ENCODE measurements at places on chromosomes 13 and 19.

DNA sequence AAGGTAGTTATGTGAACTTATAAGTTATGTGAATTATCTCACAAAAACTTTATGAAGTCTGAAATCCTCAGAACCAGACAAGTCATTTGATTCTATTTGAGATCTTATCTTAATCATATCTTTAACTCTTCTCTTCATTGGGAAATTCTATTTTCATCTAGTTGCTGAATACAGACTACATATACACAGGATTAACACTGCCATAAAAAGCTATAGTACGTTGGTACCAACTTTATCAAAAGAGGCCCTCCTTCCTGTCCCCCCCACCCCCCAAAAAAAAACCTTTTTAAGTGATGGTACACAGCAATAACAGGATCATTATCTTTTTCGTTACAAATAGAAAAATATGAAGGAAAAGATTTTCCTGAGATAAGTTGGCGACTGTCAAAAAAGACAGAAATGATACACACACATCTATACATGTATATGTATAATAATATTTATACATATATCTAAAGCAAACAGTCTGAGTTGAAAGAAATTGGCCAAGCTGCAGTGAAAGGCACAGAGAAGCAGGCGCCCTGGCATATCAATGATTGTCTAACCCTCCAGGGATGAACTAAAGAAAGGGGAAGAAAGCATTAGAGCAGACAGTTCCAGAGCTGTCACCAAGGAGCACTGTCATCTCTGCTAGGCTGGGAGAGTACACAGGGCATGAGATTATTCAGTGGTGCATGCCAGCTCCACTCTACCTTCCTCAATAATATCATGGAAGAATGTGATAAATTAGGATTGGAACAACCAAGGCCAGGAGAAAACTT is 116.7 kb downstream of the KLF12 start:
- DNase-seq: no peak

GRCh38 chr19:47372603-47373002 is 23.5 kb downstream of the DHX34 start:
- DNase-seq: no peak

DNA sequence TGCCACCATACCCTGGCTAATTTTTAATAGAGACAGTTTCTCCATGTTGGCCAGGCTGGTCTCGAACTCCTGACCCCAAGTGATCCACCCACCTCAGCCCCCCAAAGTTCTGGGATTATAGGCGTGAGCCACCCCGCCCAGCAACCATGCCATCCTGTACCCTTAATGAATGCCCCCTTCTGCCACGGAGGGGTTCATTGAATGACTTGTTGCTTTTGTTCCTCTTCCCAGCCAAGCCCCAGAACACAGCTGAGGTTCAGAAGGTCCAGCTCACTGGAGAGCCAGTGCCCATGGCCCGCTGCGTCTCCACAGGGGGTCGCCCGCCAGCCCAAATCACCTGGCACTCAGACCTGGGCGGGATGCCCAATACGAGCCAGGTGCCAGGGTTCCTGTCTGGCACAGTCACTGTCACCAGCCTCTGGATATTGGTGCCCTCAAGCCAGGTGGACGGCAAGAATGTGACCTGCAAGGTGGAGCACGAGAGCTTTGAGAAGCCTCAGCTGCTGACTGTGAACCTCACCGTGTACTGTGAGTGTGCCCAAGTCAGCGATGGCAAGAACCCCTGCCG is 6.0 kb downstream of the PVR start:
- no peak for DNase-seq

DNA sequence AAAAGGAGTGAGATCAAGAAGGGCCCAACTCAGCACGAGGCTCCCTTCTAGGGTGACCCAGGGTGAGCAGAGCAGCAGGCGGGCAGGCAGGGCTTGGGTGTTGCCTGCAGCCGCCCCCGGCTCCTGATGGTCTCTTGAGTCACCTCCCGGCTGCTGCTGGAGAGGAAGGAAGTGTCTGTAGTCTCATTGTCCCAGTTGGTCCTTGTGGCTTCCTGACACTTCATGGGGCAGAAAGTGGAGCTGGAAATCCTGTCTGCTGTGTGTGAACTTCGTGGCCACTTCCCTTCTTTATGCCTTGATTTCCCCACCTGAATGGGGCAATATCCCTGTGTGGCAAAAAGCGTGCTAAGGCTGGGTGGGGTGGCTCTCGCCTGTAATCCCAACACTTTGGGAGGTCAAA is 2.5 kb downstream of the MAP1S start:
- no peak for DNase-seq

- DNase-seq: no peak
These were observed 13.2 kb downstream of the MEX3D start for GRCh38 chr19:1554968-1555367.

DNA sequence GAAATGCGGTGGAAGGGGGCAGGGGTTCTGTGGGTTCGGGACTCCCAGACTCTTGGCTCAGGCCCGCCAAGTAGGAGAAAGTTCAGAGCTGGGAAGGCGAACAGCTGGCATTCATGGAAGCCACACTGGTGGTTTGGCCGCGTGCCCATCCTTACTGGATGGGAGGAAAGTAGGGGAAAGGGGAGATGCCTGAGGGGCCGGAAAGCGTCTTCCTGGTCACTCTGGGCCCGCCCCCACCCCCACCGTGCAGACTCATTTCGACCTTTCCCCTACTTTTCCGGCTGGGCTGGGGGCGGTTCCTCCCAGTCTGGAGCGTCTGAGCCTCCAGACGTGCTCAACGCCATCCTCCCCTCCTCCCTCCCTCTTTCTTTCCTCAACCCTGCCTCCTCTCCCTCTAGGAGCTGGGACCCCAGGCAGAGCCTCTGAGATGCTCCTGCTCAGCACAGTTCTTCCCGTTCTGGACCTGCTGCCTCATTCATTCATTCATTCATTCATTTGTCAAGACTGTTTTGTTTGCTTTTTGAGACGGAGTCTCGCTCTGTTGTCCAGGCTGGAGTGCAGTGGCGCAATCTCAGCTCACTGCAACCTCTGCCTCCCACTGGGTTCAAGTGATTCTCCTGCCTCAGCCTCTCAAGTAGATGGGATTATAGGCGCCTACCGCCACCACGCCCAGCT is 3.5 kb downstream of the ANGPTL4 start:
- DNase-seq: peak; percentile 68

DNA sequence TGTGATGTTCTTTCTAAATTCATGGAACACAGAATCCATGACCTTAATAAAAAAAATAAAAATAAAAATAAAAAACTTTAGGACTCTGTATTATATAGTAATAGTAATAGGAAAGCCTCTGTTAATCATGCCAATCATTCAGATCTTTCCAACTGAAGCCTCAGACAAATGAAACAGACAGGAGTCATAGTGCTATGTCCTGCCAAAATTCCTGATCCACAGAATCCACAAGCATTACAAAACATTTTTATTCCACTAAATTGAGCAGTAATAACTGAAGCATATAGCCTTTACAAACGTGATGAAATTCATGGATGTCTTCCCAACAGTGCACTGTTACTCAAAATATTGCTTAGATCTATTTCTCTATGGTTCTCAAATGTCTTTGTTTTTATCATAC is 820.6 kb upstream of the PCDH9 start:
- DNase-seq: no peak

GRCh38 chr13:26048741-26049140 is 3.1 kb downstream of the SHISA2 start:
- DNase-seq: no peak

DNA sequence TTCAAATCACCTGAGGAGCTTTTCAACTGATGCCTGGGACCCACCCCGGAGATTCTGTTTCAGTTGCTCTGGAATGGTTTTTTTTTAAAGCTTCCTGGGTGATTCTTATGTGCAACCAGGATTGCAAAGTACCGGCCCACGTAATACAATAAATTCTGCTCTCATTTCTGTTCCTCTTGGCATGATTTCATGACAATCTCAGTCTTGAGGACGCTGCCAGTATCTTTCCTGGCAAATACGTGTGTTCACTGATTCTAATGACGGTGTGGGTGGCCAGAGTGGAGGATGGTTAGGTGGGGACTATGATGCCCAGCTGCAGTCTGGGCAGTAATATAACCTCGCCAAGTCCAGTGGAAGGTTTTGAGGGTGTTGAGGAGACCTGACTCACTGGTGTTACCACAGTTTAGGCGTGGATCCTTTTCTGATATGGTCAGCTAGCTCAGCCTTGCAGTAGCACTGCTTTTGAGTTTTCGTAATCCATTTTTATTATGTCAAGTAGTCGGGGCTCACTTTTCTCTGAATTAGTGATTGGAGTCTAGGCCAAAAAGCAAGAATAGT is 49.4 kb downstream of the FAM124A start:
- no peak for DNase-seq

DNA sequence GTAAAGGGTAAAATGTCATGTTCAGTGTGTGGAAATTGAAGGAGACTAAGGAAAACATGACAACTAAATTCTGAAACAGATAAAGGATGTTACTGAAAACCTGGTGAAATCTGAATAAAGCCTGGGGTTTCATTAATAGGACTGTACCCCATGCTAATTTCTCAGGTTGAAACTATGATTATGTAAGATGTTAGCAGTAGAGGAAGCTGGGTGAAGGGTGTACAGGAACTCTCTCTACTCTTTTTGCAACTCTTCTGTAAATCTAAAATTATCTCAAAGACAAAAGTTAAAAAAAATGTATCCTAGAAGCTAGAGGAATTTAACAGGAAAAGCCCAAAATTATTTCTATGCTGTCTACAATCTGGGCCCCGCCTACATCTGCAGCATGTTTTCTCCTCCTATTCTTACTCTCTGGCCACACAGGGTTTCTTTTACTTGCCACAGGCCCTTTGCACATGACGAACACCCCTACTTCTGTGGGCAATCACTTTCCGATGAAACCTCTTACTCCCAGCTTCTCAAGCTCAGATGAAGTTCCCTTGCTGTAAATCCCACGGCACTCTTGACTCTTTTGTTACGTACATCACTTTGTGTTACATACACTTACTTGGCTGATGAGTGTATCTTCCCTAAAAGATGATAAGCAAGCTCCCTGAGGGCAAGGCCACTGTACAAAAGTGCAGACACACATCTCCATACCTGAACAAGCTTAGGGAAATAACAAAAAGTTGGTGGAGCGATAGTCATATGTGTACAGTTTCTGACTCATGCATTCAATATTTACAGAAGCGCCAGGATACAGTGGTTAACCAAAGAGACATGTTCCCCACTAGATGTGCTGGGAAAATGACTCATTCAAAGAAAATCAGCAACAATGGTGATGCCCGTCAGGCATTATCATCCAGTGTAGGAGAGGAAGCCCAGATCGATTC is 32.6 kb downstream of the RUBCNL start:
- no peak for DNase-seq

GRCh38 chr19:48837051-48837524 is 797 bp upstream of the HSD17B14 start:
- DNase-seq: peak; percentile 88

DNA sequence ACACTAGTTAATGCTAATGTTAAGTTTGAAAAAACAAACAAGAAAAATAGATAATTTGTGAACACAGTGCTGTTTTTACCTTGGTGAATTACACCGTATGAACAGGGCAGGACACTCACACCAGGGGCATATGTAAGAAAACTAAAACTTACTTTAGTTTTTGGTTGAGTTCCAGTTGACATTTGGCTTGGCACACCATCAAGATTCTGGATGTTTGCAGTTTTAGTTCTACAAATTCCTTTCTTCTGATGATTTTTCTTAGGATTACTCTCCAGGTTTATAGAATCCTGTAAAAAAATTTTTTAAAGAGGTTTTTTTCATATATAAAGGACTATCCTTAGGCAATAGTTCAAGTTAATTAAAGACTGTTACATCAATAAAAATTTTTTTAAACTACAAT is 238.5 kb upstream of the STARD13 start:
- no peak for DNase-seq

- DNase-seq: no peak
These were observed 15.4 kb downstream of the CEBPA start for GRCh38 chr19:33286899-33287298.

DNA sequence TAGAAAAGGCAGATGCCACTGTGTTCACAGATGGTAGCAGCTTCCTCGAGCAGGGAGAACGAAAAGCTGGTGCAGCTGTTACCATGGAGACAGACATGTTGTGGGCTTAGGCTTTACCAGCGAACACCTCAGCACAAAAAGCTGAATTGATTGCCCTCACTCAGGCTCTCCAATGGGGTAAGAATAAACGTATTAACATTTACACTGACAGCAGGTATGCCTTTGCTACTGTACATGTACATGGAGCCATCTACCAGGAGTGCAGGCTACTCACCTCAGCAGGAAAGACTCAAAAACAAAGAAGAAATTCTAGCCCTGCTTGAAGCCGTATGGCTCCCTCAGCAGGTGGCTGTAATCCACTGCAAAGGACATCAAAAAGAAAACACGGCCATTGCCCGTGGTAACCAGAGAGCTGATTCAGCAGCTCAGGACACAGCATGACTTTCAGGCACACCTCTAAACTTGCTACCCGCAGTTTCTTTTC is 197.7 kb downstream of the ZNF737 start:
- peak; percentile 4 for DNase-seq

DNA sequence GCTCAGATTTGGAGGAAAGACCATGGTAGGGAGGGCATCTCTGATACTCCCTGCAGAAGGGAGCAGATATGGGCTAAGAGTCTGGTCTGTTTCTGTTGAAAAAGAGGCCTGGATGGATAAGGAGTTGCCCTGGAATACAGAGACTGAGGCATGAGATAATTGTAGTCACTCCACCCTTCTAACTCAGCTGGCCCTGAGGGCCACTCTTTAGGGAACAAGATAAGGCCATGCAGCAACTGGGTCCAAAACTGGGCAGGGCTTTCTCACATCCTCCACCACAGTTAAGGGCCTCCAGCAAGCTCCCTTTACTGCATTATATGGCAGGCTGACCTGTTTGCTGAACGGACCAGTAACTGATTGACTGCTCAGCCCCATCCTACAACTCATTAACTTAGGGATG is 1.3 kb downstream of the ZNF749 start:
- no peak for DNase-seq

DNA sequence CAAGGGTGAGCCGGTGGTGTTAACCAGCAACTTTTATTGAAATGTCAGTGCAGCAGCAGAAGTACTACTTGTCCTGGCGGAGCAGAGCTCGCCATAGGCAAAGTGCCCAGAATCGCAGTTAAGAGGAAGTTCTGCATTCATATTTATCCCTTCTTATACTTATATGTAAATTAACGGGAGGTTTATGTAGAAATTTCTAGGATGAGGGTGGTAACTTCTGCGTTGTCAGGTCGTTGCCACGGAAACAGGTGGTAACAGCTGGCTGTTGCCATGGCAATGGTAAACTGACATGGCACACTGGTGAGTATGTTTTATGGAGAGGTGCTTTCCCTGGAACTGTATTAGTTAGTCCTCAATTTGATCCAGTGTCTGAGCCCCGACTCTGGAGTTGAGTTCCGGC is 2494.9 kb upstream of the PCDH20 start:
- no peak for DNase-seq

- DNase-seq: peak; percentile 53
These were observed 1.5 kb upstream of the WDR18 start for GRCh38 chr19:982567-983170.

GRCh38 chr13:43787997-43788396 is 1.2 kb upstream of the ENOX1 start:
- no peak for DNase-seq
